Right lung (tissue), 10 donors: ENCODE measurements at places on chromosomes 16 and 17. TPM values are rescaled to one million over a fixed set of nuclear protein-coding genes. Genes with fewer than 3 reads are reported as not detected.
A peak's percentile ranks its signal among the peaks of the same experiment; 100 is the strongest.

Gene CMTM4
- 31.1 TPM for polyA plus RNA-seq

Gene IRX5
- 31.6 TPM for polyA plus RNA-seq

Gene ABCA10
- polyA plus RNA-seq, result 4.4 TPM

Gene DPEP3
- polyA plus RNA-seq, result not detected

Gene OMG
- polyA plus RNA-seq, result 3.7 TPM

Gene SYT17
- 12.8 TPM for polyA plus RNA-seq

Gene KRTAP9-2
- not detected for polyA plus RNA-seq

Gene SLC9A5
- 21.0 TPM for polyA plus RNA-seq

GRCh38 chr17:39144416-39144840 lies 7.0 kb downstream of the PLXDC1 start:
- DNase-seq, result peak; percentile 54

- no peak for DNase-seq
Observed at GRCh38 chr16:50932348-50932935, 190.6 kb downstream of the CYLD start.

GRCh38 chr17:64781810-64782555 lies 119.9 kb upstream of the SMURF2 start:
- no peak for DNase-seq

GRCh38 chr17:34725008-34725407 lies 145.6 kb downstream of the TMEM132E start:
- no peak for DNase-seq

DNA sequence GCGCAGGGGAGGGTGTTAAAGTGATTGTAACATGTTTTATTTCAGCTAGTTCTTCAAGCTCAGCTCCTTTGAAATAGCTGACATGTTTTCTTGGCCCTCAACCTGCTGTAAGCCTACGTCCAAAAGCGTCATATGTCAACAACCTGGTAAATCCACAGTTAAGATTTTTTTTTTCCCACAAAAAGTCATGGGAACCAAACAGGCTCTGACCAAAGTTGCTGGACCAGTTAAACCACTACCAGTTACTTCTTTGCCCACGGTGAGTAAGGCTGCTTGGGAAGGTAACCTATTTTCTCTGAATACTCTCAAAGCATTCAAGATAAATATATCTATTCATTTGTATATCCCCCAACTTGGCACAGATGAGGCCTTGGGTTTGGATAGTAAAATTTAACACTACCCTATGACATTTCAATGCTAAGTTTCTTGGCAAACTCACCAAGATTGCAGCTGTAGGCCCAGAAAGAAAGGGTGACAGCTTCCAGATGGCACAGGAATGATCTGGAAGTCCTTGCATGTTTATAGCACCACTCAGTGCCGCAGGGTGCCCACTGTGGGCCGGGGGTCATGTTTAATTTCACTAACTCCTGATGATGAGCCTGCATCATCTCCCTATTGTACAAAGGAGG lies 166.2 kb downstream of the XYLT1 start:
- DNase-seq, result peak; percentile 75

DNA sequence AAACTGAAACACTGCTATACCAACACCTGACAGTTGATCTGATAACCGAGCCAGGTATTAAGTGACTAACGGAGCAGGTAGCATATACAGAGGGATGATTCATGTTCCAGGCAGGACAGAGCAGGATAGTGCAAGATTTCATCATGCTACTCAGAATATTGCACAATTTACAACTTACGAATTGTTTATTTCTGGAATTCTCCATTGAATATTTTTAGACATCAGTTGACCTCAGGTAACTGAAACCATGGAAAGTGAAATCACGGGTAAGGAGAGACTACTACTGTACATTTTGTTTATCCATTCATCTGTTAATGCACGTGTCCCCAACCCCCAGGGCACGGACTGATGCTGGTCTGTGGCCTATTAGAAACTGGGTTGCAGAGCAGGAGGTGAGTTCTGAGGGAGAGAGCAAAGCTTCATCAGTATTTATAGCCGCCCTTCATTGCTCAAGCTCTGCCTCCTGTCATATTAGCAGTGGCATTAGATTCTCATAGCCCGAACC lies 14.5 kb upstream of the PPM1E start:
- no peak for DNase-seq

- DNase-seq, result no peak
Observed at GRCh38 chr16:63904930-63905329, 1216.9 kb downstream of the CDH11 start.

- DNase-seq, result no peak
Observed at GRCh38 chr17:41657936-41658335, 30.7 kb upstream of the EIF1 start.

DNA sequence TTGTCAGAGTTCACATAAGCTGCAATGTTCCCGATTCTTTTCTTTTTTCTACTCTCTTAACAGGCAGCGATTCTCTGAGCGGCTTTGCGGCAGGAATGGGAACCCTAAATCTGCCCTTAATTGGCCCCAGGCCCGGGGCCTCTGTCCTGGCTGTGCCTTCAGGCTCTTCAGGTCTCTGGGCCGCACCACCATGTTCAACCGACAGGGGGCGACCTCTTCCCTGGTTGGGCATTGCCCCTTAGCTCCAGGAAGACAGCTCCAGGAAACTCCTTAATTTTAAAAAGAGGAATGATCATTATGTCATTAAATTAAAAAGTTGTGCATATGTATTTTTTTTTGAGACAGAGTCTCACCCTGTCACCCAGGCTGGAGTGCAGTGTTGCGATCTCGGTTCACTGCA lies 20.3 kb downstream of the CACNG5 start:
- no peak for DNase-seq

GRCh38 chr17:77793146-77793970 lies 165.1 kb upstream of the TNRC6C start:
- no peak for DNase-seq

DNA sequence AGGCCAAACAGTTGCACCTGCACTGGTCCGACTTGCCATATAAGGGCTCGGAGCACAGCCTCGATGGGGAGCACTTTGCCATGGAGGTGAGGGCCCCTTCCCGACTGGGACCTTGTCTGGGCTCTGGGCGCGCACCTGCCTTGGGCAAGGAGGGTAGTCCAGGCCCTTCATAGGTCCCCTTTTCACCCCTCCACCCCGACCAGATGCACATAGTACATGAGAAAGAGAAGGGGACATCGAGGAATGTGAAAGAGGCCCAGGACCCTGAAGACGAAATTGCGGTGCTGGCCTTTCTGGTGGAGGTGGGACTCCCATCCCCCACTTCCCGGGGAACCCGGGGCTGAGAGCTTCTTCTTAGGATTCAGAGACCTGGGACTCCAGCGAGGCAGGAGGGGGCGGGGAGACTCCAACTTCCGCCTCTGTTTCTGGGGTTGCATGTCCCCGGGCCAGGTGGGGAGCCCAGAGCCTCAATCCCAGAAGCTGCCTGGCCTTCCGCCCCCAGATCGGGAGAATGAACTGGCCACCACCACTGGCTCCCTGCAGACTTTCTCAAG lies 7.8 kb downstream of the CA4 start:
- DNase-seq, result no peak

DNA sequence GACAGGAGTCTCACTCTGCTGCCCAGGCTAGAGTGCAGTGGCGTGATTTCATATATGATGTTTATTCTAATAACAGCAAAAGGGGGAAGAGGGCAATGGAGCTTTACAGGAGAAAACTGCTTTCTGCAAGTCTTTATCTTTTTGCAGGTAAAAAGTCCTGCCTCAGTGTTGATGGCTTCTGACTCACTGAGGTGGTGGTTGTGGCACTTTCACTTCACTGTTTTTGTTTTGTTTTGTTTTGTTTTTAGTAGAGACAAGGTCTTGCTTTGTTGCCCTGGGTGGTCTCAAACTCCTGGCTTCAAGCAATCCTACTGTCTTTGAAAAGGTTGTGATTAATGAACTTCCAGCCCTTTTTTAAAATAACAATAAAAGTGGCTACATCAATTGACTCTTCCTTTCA lies 68.0 kb upstream of the TBC1D3K start:
- DNase-seq, result no peak

DNA sequence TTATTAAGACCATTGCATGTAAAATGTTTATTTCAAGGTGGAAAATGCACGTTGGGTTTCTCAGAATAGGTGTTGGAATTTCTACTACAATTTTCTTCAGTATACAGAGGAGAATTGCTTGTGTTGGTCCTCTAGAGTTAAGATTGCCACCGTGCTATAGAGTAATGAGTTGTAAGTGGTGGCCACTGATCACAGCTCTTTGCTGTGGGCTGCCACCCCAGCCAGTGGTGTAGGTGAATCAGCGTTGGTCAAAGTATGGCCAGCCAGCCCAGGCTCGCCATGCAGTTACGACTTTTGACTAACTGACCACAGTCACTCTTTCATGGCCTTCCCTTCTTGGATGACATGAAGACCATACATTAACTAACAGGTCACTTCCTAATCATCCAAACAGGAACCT lies 12.6 kb upstream of the PRKAR1A start:
- no peak for DNase-seq

DNA sequence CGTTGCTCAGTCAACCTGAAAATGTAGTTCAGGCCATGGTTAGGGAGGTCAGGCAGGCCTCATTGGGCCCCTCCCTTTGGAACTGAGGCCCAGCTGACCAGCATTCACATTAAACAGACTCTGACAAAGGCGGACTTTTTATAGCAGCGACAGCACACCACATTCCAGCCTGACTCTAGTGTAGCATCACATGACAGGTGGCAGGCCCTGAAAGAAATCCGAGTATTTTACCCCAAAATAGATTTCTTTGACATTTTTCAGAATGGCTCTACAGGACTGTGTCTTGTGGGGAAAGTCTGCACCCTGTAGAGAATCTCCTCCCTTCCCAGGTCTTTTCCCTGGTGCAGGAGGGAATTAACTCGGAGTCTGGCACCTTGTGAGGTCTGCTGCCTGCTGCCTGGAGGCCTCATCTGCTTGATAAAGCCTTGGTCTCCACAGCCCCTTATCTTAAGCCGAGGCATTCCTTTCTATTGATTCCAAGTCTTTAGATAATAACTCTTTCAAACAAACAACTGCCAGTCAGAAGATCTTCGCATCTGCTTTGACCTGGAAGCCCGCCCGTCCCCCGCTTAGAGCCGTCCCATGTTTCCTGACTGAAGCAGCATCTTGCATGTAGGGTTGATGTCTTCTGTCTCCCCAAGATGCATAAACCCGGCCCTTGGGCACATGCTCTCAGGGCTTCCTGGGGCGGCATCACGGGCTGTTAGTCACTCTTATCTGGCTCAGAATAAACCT lies 44.0 kb upstream of the CAPN15 start:
- no peak for DNase-seq
